Right renal pelvis (tissue), 4 donors: ENCODE measurements at places on chromosomes 4 and X.
A peak's percentile ranks its signal among the peaks of the same experiment; 100 is the strongest.

DNA sequence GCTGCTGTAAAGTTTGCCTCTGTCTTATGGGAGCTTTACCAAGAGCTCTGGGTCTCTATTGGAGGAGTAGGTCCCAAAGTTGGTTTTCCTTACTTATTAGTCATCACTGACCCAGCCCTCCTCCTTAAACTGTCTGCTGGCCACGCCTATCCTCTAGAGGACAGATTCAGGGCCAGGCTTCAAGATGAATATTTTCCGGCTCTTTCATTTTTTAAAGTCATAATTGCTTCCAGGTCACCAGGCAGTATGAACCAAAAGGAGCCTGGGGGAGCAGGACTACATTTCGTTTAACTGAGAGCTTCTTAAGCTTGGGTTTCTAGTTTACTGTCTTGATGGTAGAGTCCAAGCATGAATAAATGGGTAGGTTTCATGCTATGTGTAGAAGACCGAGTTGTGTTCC is 13.7 kb downstream of the BCORL1 start:
- no peak for DNase-seq

GRCh38 chr4:21845663-21846062 is 102.9 kb downstream of the KCNIP4 start:
- DNase-seq, result no peak

GRCh38 chr4:164876700-164877324 is at the start of gene APELA:
Gene APELA (plus strand): TSS chr4:164877178. CDS start chr4:164877332, 154 bp downstream.
- peak; percentile 31 for DNase-seq

GRCh38 chr4:180052629-180053028 is 2190.6 kb upstream of the TENM3 start:
- no peak for DNase-seq

- DNase-seq, result peak; percentile 35
These were observed 2.5 kb downstream of the COQ2 start for GRCh38 chr4:83282049-83282535.

- DNase-seq, result no peak
These were observed 2.7 kb upstream of the PYURF start for GRCh38 chr4:88526221-88526815.

GRCh38 chrX:13260598-13260997 is 59.3 kb downstream of the ATXN3L start:
- no peak for DNase-seq

DNA sequence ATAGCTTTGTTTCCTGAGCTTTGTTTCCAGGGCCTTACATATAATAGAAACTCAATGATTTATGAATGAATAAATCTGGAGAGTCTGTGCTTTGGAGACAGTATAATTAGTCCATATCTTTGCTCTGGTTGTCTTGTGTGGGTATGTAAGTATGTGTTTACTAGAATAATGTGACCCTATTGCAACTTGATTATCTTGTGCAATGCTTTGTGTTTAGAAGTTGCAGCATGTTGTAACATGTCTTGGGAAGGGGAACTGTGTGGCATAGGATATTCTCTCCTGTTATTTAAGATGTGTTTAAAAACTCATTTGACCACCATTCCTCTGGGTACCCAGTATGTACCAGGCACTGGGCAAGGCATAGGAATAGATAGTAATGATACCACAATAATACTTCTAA is 6.1 kb downstream of the SPATA18 start:
- no peak for DNase-seq

DNA sequence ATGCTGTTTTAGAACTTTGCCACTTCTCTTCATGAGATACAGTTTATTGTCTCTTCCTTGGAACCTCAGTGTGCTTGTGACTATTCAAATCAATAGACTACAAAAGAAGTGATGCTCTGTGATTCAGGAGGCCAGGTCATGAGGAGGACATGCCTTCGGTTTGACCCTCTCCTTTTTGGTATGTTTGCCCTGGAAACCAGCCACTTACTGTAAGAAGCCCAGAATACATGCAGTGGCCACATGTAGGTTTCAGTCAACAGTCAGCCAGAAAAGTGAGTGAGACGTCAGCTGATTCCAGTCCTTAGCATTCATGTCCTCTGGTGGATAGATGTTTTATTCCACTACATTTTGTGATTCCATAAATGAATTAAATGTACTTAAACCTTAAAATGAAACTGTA is 328.7 kb downstream of the PCDH18 start:
- no peak for DNase-seq

- no peak for DNase-seq
These were observed 160.8 kb downstream of the NAA11 start for GRCh38 chr4:79164907-79165610.

- DNase-seq, result no peak
These were observed 364.6 kb upstream of the FAT1 start for GRCh38 chr4:187088070-187088799.

DNA sequence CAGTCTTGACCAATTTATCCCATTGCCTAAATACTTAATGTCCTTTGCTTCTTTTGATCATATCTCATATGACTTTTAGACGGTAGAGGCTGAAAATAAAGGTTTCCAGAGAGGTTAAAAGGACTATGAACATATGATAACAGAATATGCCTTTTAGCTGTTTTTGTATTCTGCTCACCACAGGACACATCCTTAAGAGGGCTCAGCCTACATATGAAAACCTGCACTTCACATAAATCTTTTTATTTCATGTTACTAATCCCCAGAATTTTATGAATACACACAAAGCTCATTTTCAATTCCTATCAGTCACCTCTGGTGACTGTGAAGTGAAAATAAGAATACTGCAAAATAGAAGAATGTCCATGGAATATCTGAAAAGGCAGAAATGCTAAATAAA is 92.0 kb downstream of the GPM6A start:
- DNase-seq, result no peak

DNA sequence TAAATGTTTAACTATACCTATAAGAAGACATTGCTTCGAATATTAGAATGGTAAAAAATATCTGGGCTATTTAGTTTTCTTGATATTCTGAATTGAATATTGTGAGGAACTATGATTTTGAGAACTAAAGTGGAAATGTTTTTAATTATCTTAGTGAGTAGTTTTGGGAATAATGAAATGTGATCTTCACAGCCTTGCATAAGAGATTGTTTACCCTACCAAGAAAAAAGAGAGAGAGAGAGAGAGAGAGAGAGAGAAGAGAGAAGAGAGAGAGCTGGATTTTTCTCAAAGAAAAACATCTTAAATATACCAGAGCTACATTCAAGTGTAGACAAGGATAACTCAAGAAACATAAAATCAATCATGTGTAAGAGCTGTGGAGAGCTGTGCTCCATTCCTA is 148.7 kb upstream of the MAD2L1 start:
- DNase-seq, result no peak

GRCh38 chrX:71941776-71942175 is 31.1 kb downstream of the NHSL2 start:
- no peak for DNase-seq

GRCh38 chr4:26255989-26256388 is 64.8 kb upstream of the RBPJ start:
- DNase-seq, result no peak

GRCh38 chr4:96983830-96984229 is 1143.9 kb downstream of the PDHA2 start:
- DNase-seq, result no peak

DNA sequence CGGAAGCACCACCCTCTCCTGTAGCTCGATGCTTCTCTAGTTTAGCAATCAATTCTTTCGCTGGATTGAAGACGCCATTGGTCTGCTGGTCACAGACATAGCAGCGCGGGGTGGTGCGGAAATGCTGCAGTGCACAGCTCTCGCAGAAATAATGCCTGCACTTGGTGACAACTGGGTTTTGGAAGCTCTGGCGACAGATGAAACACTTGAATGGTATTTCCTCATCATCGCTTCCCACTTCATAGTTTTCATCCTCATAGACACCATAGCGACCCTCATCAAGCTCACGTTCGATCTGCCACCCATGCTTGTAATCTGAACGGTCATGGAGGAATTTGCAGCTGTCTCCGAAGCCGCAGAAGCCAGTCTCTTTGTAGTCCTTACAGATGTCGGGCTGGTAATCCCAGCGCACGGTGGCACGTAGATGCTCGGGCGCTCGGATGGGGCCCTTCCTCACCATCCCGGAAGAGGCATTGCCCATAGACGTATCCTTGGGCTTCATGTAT is 854 bp downstream of the RNF113A start:
- no peak for DNase-seq

- no peak for DNase-seq
These were observed 5.6 kb upstream of the AMOT start for GRCh38 chrX:112846187-112846586.

GRCh38 chr4:74287164-74287563 is 21.1 kb upstream of the EPGN start:
- no peak for DNase-seq

DNA sequence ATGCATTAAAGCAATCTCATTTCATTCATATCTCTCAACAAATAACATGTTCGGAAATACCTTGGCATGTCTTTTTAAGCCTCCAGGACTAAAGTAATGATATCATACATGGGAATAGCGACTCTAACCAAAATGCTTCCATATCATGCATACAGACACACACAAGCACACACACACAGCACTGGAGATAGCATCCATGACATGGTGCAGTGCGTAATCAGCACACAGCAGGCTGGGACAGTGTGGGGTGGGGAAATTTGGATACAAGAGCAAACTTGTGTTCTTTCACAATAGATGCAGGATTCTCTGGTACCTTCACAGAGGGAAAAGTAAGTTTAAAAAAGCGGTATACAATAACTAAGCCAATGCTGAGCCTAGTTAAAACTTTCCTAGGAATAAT is 132.3 kb upstream of the HPGD start:
- no peak for DNase-seq

DNA sequence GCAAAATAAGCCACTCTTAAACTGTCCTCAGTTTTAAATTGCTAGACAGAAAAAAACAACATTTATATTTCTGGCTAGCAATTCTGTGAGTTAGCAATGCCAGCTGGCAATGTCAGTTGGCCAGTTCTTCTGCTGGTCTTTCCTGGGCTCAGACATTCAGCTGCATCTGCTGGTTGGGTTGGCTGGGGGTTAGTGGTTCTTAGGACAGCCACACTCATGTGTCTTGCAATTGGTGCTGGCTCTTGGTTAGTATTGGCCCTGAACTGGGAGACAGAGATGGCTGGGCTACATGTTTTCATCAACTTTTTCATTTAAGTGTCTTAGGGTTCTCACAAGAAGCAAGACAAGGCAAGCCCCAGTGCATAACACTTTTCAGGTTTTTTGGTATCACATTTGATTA is 48.0 kb upstream of the PDLIM5 start:
- no peak for DNase-seq

DNA sequence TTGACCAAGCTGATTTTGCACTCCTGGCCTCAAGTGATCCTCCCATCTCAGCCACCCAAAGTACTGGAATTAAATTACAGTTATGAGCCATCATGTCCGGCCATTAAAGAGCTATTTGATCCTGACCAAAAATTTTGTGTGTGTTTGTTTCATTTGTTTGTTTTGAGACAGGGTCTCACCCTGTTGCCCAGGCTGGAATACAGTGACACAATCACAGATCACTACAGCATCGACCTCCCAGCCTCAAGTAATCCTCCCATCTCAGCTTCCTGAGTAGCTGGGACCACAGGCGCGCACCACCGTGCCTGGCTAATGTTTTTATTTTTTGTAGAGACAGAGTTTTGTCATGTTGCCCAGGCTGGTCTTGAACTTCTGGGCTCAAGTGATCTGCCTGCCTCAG is 82.9 kb upstream of the RBPJ start:
- DNase-seq, result no peak

GRCh38 chr4:26458157-26458561 is 32.1 kb downstream of the CCKAR start:
- DNase-seq, result no peak

- peak; percentile 51 for DNase-seq
These were observed 173.2 kb upstream of the TBL1X start for GRCh38 chrX:9291629-9292028.

DNA sequence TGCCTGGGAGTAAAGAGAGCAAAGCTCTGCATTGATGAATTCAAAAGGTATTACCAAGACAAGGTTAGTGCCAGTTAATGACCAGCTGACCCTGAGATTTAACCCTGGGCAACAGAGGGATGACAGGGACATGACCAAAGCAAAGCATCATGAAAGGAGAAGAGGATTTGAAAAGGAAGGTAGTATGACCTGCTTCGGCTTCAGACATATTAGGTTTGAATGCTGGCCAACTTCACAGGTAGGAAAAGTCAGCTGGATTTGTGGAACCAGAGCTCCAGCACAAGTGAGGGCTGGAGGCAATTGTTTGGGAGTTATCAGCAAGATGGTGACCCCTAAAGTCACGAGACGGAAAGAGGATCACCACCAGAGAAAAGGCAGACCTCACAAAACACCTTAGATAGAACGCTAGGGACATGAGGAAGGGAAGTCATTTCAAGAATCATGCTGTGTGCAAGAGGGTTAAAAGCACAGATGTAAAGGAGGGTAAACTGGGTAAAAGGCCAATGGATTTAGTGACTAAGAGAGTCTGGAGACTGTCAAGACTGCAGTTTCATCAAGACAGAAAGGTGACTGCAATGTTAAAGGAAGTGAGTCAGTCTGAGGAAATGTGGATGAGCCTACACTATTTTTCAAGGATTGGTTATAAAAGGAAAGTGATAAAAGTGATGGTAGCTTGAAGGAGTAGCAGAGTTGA is 45.6 kb downstream of the SH3RF1 start:
- no peak for DNase-seq

- no peak for DNase-seq
These were observed 77.7 kb downstream of the NFKB1 start for GRCh38 chr4:102578819-102579218.

DNA sequence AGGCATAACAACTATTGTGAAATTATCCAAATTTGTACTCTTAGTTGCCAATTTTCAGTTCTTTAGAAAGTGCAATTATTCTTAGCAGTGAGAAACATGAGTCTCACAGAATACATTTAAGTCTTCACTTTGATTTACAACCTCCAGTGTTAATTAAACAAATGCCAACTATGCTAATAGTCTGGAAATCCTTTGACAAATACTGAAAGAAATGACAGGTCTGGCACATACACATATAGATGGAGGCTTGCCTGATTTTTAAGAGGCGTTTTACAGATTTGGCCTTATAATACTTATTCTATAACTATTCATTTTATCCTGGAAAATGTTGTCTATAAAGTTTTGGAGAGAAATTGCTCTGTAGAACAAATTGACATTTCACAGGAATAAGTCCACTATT is 320.1 kb downstream of the TRIML1 start:
- no peak for DNase-seq

GRCh38 chr4:75702919-75703411 is 21.4 kb upstream of the USO1 start:
- DNase-seq, result no peak

DNA sequence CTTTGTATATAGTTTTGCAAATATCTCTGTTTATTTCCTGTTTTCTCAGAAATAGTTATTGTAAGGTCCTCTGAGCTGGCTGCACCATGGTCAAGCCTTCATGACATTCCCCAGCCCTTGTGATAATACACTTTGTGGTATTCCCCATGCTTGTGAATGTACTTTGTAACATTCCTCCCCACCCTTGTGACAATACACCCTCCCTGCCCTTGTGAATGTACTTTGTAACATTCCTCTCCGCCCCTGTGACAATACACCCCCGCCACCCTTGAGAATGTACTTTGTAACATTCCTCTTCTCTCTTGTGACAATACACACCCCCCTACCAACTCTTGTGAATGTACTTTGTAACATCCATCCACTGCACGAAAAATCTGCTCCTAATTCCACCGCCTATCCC is 530.7 kb downstream of the CENPC start:
- no peak for DNase-seq
